ENCODE measurements at places on chromosomes 2 and 18.
A peak's percentile ranks its signal among the peaks of the same experiment; 100 is the strongest.

- DNase-seq, result no peak
These were observed 32.7 kb downstream of the SPIRE1 start for GRCh38 chr18:12625241-12625640.

DNA sequence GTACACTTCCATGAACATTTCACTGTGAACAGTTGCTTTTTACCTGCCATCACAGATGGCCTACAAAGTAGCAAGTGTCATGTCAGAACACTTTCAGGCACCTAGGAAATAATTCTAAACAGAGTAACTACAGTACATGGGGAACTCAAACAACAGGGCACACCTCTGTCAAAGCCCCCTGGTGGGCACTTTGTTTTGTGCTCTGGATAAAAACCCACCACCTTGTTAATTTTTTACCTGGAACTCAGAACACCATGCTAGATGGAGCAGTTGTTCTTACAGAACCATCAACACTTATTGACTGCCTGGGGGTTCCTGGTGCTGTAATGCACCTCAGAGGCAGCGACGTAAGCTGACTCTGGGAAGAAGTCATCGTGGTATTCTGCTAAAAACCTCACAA lies 2.3 kb downstream of the MSL3B start:
- DNase-seq, result peak; percentile 33

DNA sequence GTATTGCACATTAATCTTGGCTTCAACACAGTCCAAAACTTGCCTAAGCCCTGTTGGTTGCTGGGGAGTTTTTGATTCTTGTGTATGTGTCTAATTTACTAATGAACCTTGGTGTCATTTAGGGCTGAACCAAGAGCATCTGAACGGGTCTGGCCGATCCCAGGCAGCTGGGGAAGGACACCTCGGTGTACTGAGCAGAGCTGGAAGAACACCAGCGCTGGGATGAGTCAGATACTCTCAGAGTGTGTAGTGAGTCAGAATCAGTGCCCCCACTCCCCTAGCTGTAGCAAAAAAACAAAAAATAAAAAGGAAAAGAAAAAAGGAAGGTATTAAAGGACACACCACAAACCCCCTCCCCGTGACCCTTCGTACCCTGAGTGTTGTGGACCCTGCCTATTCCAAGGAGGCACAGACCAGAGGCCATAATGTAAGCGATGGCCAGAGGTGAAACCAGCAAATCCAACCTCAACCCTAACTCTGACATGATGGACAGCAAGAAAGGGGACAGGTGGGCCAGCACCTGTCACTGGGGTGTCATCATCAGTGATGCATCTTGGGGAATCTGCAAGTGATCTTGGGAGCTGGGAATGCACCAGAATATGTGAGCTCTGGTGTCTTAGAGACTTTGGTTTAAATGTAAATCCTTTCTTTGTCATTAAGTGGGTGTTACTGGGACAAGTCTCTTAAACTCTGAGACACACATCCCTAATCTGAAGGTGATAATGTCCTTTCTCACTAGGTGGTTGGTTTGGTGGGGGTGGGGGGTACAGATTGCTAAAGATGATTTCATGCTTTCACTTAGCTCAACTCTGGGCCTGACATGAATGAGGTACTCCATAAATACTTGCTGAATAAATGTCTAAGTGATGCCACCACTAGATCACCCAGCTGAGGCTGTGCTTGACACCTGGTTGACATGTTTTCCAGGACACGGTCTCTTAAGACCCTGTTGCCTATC lies 34.2 kb upstream of the NCOA1 start:
- no peak for DNase-seq

GRCh38 chr2:131104487-131105155 lies 515 bp upstream of the PLEKHB2 start:
- peak; percentile 56 for DNase-seq

- DNase-seq, result no peak
These were observed 111.5 kb downstream of the MBP start for GRCh38 chr18:77021075-77021474.

DNA sequence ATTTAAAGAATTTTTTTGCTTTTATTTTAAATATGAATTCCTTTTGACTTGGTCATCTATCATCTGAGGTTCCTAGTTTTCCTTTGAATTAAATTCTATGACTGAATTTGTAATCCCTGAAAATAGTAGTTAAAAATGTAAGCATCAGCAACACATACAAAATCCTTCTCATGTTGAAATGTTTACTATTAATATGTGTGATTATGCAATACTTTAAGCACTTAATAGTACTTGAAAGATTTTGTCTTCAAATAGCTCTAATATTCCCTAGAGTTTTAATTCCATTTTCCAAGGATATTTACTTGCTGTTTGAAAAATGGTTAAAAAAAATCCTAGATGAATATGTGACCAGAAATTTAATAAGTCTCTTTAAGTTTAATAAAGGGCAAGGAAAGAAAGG lies 26.6 kb upstream of the SPATS2L start:
- no peak for DNase-seq

GRCh38 chr2:32010670-32011484 lies at the start of gene MEMO1:
Gene MEMO1 (minus strand): TSS chr2:32011008. CDS start chr2:32010247, 761 bp downstream.
- DNase-seq, result peak; percentile 97

- DNase-seq, result no peak
These were observed 143.7 kb upstream of the TMEM200C start for GRCh38 chr18:6039055-6039454.

DNA sequence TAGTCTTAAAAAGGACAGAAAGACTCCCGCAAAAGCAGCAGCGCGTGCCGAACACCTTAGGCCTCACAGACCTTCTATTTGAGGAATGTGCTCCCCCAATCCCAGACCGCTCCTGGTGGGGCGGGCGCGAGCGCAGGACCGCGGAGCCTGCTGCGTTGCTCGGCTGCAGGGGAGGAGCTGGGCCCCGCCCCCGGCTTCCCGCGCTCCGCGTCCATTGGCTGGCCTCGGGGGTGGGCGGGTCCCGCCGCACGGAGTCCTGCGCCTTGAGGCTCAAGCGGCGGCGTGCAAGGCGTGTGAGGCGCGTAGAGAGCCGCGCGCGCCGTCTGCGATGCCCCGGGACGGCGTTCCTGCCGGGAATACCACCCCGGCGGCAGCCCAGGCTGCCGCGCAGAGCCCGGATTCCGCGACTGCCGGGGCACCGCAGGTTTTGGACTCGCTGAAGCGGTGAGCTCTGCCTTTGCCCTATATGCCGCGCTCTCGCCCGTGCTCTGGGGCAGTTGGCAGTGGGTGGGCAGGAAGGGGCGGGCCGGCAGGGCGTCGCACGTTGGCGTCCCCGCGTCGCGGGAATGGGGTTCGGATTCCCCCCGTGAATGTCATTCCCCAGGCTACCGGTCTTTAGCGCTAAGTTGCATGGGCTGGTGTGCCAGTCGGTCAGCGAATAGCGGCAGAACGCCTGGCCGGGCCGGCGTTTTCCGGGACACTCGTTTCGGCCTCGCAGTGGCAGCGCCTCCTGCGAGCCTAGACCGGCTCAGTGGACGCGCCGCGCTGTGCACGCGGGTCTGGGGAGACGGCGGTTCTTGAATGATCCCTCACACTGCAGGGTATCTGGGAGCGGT lies 49.6 kb upstream of the PAIP2B start:
- no peak for DNase-seq

DNA sequence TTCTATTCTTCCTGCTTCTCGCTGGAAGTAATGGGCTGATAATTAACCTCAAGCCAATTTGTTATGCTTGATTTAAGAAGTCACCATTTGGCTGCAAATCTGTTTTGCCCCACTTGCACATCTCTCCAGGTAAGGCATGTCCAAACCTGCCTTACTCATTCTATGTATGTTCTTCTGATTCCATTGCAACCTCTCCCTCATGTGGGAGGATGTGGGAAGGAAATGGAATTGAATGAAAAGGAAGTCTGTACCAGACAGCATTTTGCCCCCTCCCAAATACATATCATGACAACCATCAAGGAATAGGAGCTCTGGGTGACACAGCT lies 131.7 kb downstream of the NRP2 start:
- DNase-seq, result no peak

- DNase-seq, result no peak
These were observed 340.2 kb downstream of the CMPK2 start for GRCh38 chr2:6525475-6525964.

GRCh38 chr2:9655441-9656269 lies 24.9 kb upstream of the YWHAQ start:
- no peak for DNase-seq

DNA sequence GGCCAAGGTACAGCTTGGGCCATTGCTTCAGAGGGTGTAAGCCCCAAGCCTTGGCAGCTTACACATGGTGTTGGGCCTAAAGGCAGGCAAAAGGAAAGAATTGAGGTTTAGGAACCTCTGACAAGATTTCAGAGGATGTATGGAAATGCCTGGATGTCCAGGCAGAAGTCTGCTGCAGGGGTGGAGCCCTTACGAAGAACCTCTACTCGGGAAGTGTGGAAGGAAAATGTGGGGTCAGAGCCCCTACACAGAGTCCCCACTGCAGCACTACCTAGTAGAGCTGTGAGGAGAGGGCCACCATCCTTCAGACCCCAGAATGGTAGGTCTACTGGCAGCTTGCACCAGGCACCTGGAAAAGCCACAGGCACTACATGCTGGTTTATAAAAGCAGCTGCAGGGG lies 124.2 kb downstream of the RPIA start:
- no peak for DNase-seq

DNA sequence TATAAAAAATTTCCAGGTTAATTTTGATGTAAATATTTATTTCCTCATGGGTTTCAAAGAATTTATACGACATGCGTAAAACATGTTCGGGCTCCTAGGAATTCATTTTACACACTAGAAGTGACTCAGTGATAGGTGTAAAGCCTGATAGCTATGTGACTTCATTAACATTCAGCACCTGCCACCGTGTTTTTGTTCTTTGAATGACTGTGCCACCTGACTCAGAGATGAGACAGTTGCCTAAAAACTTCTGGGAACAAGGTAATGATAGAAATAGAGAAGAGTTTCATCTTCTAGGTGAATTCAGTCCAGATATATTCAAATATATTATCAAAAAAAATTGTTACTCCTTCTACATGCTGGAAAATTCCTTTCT lies 10.0 kb downstream of the IL1R2 start:
- DNase-seq, result no peak

- DNase-seq, result no peak
These were observed 86.5 kb upstream of the ACAA2 start for GRCh38 chr18:49899657-49900330.

DNA sequence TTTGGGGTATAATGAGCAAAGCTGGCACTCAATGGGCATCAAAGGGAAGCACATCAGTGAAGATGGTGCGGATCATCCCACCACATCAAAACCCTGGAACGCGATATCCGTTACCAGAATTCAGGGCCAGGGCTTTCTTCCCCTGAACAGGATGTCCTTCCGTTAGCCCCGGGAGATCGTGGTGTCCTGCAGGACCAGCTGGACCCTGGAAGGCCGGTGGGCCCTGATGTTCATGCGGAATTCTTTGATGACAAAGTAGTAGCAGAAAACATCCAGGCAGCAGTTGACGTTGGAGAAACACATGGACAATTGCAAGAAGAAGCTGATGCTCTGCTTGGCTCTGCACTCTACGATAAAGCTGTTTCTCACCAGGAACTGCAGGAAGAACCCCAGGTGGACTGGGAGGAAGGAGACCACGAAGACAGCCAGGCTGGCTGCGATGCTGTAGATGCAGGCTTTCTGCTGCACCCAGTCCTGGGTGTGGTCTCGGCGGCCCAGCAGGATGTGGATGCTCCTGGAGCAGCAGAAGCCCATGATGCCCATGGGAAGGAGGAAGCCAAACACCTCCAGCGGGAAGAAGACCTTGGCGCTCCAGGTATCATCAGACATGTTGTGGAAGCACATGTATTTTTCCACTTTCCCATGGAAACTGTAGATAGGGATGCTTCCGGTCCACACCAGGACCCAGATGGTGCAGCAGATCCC lies 15.0 kb downstream of the GPR55 start:
- no peak for DNase-seq

- DNase-seq, result no peak
These were observed 88.0 kb downstream of the SS18 start for GRCh38 chr18:26002375-26002910.

- no peak for DNase-seq
These were observed 206.1 kb downstream of the TFCP2L1 start for GRCh38 chr2:121078899-121079298.

- DNase-seq, result no peak
These were observed 5.6 kb downstream of the IKZF2 start for GRCh38 chr2:213145715-213146242.

- peak; percentile 79 for DNase-seq
These were observed 46.6 kb upstream of the ZBTB7C start for GRCh38 chr18:48455555-48456478.

DNA sequence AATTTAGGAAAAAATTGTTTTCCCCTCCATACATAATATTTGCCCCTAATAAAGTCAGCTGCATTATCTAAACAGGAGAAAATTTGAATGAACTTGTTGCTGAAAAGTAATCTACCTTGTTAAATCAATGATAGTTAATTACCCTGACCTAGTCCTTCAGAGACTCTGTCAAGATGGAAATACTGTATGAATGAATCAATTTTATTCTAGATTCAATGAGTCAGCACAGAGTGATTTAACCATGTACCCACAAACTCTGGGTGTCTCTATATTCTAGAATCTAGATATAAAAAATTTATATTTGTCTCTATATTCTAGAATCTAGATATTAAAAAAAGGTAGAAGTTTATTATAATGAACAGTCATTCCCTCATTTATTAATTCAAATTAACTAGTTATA lies 36.2 kb downstream of the NDUFAF7 start:
- no peak for DNase-seq

DNA sequence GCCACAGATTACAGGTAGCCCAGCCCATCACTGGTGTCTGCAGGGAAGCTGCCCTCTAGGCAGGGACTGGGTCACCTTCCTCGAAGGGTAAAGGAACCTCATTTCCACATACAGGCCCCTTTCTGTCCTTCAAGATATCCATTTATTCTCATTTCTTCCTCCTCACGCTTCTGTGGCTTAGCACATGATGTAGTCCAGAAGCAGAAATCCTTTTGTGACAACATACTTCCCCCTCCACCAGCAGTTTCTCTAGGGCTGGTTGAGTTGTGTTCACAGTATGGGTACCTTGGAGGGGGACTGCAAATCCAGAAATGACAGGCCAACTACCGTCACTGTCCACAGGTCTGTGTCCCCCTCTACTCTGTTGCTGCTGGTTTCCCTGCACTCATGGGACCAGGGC lies 364.9 kb downstream of the ANAPC1 start:
- DNase-seq, result no peak

DNA sequence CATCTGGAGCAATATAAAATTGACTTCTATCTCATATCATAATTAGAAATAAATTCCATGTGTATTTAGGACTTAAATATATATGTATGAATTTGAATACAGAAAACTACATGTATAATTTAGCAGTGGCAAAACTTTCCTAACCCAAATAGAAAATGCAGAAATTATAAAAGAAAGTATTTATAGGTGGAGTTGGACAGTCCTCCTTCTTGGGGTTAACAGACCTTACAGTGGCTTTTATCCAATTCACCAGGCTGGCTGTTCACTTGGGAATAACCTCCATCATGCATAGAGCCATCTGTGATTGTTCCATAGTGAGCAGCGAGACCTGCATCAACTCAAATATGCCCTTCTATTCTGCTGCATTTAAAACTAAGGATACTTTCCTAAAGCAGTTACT lies 8.3 kb downstream of the DDX1 start:
- no peak for DNase-seq
